ENCODE measurements at places on chromosomes 2 and 18.

- DNase-seq: peak; percentile 62
Observed at GRCh38 chr2:55014962-55015939, 35.0 kb downstream of the RTN4 start.

- no peak for DNase-seq
Observed at GRCh38 chr18:55115606-55116005, 156.3 kb upstream of the CCDC68 start.

DNA sequence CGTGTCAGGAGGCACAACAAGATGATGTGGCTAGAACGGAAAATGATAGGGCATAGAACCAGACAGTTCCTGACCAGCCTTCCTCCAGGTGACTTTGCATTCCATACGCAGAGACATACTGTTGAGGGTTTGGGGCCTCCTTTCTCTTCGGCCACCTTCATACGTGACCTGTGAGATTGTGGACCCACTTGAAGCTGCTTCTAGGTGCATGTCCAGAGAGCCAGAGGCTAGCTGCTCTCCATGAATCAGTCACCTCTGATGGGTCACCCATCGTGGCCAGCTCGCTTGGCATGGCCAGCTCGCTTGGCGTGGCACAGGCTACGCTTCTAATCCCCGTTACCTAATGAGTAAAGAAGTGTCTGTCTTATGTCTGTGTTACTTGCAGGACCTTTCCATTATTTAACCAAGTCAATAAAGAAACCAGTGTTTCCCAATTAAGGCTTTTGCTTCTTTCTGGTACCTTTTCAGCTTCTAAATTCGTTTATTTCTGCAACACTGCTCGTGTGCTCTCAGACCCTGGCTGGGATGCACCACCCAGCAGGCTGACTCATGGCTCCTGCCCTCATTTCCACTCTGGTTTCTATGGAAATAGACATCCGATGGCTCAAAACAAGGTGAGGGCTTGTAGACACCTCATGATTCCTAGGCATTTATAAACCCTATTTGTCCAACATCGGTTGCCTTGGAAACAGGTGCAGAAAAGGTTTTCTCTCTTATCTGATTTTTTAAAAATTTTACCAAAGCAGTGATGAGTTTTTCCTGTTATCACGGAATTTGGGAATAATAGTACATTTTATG lies 86.7 kb upstream of the B3GNT7 start:
- DNase-seq: no peak

DNA sequence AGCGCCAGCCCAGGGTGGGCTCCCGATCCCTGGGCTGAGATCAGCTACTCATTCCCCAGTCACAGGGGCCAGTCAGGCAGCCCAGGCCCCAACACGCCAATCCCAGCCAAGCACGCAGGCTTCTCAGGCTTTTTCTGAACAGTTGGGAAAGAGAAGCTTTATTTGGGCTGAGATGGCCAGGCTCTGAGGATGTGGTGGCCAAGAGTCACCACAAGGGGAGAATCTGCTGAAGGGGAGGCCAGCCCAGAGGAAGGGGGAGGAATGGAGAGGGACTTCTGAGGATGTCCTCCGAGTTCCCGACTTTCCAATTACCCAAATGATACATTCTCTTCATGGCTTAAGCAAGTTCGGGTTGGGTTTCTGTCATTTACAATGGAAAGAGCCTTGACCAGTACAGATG lies 2.8 kb upstream of the DIPK1C start:
- DNase-seq: no peak

DNA sequence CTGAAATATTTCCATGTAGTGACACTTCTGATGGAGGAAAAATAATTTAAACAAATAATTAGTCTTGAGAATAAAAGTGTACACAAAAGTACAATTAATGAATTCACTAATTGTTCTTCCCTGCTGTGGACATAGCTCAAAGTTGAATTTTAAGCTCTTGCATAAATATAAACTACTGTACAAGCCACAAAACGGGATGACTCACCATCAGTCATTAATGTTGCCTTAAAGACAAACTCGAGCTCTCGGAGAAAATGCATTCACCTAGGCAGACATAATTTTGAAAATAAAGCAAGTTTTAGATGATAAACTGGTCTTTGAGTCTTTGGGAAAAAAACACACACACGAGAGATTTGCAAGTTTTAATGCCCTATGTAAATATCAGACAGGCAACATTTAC lies 436.4 kb downstream of the ZNF521 start:
- no peak for DNase-seq

GRCh38 chr2:56211048-56211447 lies 27.3 kb downstream of the CCDC85A start:
- DNase-seq: no peak

GRCh38 chr18:6366776-6367175 lies 47.9 kb downstream of the L3MBTL4 start:
- DNase-seq: no peak

DNA sequence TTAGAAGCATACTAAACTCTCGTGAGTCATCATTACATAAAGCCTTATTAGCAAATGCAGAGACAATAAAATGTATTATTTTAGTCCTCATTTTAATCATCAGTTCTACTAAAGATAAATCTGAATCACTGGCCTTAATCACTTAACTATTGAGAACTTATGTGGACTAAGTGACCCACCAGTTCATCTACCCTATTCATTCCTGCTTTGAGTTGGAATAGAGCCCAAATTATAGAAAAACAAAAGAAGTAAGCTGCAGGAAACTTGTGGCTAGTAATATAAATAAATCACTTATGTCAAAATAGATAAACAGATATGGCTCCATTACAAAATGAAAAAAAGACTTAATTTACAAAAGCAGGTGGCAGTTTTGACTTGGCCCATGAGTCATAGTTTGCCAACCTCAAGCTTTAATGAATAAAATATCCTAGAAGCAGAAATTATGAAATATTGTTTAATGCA lies 851.8 kb upstream of the CRIM1 start:
- no peak for DNase-seq

DNA sequence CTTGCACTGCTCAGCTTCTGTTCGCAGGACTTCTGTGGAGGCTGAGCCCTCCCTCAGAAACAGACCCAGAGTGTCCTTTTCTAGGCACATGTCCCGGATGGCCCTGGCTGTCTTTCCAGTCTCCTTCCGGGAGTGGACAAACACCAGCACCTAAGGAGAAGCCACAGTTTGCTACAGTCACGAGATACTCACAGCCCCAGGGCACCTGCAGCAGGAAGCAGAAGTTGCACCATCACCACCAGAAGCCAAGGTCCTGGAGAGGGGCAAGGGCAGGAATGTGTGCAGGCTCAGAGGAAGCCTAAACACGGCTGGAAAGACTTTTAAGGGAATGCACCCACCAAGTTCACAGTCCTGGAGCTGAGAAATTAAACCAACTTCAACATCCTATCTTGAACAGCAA lies 13.6 kb downstream of the SNRNP200 start:
- no peak for DNase-seq

DNA sequence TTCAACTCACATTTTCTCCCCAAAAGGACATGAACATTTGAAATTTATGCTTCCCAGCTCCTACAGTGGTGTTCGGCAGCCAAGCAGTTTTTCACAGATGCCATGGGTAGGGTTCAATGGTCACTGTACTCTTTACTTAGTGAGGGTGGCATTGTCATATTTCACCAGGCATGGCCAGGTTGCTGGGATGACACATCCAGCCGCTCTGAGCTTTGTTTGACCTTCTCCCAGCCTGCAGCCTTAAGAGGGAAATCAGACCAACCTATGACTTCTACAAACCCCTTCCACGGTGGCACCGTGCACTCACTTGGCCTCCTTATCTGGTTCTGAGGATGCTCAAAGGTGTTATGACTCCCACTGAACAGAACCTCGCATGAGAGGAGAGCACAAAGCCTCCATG lies 108.4 kb upstream of the SH3BP4 start:
- no peak for DNase-seq

DNA sequence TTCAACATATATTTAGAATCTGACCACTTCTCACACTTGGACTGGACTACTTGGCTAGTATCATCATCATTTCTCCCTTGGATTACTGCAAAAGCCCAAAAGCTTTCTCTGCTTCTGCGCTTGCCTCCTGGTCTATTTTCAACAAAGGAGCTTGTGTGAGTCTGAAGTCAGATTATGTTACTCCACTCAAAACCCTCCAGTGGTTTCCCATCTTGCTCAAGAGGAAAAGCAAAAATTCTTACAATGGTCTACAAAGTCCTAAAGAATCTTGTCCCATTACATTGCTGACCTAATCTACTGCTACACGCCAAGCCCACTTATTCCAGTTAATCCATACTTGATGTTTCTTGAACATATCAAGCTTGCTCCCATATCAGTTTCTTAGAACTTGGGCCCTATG lies 9.6 kb downstream of the PREPL start:
- no peak for DNase-seq

GRCh38 chr2:64749446-64749845 lies 95.7 kb upstream of the SERTAD2 start:
- no peak for DNase-seq

- no peak for DNase-seq
Observed at GRCh38 chr2:166831930-166832329, 56.4 kb upstream of the XIRP2 start.

DNA sequence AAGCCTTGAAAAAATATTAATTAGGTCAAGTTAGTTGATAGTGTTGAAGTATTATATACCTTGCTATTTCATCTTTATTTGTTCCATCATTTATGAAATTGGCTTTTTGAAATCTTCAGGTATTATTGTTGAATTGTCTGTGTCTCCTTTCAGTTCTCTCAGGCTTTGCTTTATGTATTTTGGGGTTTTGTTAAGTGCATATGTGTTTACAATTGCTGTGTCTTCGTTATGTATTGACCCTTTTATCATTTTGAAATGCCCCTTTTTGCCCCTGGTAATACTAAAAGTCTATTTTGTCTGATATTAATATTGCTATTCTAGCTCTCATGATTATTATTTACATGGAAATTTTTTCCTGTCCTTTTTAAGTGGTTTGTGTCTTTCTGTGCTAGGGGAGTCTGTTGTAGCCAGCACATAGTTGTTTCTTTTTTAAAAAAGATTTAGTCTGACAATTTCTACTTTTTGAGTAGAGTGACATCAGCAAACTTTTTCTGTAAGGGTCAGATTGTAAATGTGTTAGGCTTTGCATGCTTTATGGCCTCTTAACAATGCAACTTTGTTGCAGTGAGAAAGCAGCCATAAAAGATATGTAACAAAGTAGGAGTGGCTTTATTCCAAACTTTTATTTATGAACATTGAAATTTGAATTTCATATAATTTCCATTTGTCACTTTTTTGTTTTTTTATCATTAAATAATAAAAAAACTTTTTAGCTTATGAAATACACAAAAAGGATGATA lies 19.9 kb downstream of the SOCS6 start:
- DNase-seq: no peak

DNA sequence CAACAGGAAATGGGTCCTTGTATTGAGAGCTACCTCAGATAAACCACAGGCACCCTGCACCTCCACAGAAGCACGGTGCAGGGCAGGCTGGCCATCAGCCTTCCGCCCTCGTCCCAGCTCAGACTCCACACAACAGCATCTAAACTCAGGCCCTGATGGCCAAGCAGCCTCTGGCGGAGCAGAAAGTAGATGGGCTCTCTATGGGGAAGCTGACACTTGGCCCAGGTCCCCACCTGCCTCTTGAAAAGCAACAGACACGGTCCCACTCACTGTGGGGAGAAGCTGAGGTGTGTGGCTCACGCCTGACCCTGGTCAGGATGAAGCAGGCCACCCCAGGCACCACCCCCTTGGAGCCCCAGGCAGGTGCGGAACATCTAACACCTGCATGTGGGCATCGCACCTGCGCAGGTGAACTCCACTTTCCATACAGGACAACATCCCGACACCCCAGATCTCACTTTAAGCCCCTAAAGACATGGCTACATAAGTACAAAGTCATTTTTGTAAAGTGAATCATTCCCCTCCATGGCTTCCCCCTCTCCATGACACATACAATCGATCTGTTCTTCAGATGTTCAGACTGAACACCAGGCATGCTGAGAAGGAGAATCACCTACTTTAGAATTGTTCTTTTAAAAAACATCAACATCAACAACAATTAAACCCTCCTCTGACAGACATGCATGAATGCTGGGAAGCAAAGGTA lies 208.4 kb downstream of the ZBTB7C start:
- no peak for DNase-seq

- DNase-seq: no peak
Observed at GRCh38 chr18:79940814-79941472, 10.5 kb downstream of the SLC66A2 start.

DNA sequence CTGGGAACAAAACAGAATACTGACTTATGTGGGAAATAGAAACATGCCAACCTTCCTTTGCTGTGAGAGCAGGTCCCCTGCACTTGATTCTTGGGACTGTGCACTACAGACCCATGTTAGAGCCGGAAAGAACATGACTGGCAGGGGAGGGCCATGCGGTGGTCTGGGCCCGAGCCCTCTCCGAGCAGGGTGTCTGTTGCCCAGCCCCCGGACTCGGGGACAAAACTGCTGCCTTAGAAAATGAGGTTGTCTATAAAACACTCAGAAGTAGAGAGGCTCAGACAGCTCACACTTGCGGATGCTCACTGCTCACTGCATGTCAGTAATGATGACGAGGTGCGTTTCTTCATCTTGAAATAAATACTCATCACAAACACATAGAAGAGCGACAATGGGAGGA lies 270.7 kb upstream of the HDAC4 start:
- DNase-seq: no peak

DNA sequence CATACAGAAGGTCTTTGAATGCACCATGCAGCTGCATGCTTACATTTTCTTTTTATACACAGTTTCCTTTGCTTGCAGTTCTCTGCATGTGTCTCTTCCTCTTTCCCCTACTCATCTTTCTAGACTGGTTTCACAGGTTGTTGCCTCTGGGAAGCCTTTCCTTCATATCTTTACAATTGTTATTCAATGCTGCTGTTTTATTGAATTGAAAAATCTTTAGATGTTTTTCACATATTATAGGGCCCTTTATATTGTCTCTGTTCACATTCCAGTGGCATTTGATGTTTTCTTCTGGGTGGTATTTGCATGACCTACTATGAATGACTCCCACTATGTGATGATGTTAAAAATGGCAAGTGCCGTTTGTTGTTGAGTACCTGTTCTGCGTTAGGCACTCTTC lies 91.1 kb downstream of the DIS3L2 start:
- no peak for DNase-seq

- no peak for DNase-seq
Observed at GRCh38 chr2:149185942-149186490, 144.4 kb upstream of the LYPD6 start.

- DNase-seq: peak; percentile 16
Observed at GRCh38 chr2:230861552-230862255, 3.0 kb upstream of the ITM2C start.

- DNase-seq: no peak
Observed at GRCh38 chr2:112994648-112995047, 10.6 kb upstream of the IL36A start.

DNA sequence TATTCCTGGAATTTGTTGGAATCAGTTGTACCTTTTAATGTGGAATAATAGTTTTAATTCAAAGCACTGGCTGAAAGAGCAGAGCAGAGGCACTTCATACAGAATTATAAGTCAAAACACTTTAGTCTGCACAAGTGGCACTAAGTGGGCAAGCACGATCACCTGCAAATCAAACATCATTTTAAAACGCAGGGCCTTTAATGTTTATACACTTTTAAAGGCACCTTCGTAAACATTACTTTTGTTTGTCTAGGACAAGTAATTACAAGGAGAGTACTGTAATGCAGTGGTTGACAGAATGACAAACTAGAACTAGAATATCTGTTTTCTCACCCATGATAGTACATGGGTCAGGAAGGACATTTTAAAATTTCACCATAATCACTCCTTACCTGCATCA lies 36.4 kb downstream of the LANCL1 start:
- DNase-seq: no peak

GRCh38 chr2:43139501-43139900 lies 86.9 kb downstream of the ZFP36L2 start:
- no peak for DNase-seq
